ENCODE measurements at places on chromosomes 11 and 22.

DNA sequence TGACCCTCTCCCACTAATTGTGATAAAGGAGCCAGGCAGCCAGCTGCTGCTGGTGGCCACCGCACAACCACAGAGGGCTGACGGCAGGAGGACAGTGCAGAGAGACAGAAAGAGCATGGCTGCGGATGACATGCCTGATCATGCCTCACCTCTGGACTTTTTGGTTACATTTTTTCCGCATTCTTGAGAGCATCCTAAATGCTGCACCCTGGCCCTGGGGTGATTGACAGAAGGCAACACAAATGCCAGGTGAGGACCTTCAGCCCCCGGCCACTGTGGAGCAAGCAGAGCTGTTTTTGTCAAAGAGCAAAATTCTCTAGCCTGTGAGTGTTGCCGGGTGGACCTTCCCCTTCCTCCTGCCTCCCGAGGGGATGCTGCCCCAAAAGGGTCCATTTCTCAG, 78.5 kb downstream of the RPS6KA4 start:
- no peak for DNase-seq

- no peak for DNase-seq
Observed at GRCh38 chr11:65912845-65913244, 6.0 kb downstream of the C11orf68 start.

GRCh38 chr11:122976734-122977469, 4.7 kb downstream of the BSX start:
- no peak for DNase-seq

GRCh38 chr11:116330439-116331185, 442.2 kb downstream of the BUD13 start:
- DNase-seq: no peak

DNA sequence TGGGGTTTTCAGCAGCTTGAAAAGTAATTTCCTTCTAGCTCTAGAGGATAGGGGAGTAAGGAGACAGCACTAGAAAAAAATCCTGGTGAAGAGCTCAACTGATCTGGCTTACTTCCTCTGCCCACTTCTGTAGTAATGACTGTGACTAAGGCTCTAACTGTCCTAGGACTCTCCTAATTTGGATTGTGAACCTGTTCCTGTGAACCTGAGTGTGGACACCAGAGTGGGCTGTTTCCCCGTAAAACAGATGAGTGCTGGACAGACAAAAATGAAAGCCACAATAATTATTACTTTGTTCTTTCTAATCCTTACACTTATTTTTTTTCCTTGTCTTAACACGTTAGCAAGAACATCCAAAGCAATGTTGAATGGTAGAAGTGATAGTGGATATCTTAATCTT, 154.1 kb downstream of the AASDHPPT start:
- no peak for DNase-seq

- DNase-seq: no peak
Observed at GRCh38 chr22:28002181-28002700, 83.2 kb upstream of the PITPNB start.

DNA sequence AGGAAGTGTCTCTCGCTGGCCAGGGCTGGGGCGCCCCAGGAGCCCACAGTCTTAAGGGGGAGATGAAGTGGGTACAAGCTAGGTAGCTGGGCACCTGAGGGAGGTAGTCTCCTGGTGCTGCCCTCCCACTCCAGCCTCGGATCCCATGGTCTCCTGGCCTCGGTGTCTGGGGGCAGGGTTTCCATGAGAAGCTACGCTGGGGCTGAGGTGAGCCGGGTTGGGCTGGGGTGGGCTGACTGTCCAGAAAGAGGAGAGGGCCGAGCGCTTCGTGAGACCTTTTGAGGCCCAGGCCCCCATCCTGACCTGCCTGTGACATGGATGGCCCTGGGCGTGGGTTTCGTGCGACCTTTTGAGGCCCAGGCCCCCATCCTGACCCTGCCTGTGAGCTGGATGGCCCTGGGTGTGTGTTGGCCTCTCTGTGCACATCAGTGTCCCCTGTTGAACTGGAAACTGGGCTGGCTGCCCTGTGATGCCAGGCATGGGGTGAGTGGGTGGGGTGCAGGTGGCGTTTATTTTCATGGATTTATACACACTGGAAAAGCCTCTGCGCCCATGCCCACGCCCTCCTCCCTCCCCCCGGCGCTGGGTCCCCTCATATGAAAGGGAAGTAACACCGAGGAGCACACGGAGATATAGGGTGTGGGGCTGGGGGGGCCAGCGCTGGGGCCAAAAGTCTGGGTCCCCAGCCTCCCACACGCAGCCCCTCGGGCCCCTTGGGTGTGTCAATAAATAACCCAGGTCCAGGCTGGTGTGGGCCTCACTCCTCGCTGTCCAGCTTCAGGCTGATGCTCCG, 8.6 kb downstream of the AIP start:
- no peak for DNase-seq

GRCh38 chr22:49037701-49038245, 789.9 kb downstream of the BRD1 start:
- DNase-seq: no peak

GRCh38 chr11:6303661-6304060, 16.6 kb downstream of the CAVIN3 start:
- DNase-seq: no peak

- peak; percentile 56 for DNase-seq
Observed at GRCh38 chr11:62137276-62137861, 13.6 kb downstream of the INCENP start.

- DNase-seq: no peak
Observed at GRCh38 chr22:22600531-22601261, 41.6 kb upstream of the PRAME start.

- no peak for DNase-seq
Observed at GRCh38 chr11:91178366-91178765, 955.5 kb upstream of the CHORDC1 start.

- no peak for DNase-seq
Observed at GRCh38 chr11:95944623-95945022, 20.7 kb upstream of the MTMR2 start.

DNA sequence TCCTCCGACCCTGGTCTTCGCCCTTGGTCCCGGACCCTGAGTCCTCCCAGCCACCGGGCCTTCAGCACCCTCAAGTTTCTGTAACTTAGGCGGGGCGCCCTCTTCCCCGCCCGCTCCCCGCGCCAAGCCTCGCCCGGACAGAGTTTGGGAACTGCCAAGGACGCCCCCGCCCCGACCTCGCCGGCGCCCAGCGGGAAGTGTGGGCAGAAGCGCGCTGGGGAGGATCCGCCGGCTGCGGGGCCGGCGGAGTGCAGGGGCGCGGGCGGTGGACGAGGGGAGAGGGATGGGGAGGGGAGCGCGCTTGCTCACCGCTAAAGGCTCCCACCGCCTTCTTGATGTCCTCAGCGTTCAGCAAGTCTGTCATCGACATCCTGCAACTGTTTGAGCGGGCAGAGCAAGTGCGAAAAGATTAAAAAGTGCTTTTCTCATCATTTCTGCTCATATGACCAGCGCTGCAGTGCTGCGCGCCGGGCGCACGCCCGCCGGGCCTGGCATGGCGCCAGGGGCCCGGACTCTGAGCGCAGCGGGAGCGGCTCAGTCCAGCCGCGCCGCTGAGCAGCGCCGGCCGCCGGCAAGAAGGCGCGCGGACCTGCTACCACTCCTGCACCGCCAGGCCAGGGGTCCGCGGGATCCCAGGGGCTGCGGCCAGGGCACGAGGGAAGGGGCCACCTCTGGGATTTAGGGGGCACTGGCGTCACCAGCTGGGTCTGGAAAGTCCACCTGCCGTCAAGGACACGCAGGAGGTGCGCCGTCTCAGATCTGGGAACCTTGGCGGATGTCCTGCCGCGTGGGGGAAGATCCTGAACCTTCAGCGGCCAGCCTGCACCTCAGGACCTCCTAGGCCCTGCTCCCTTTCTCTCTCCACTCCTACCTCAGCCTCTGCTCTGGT, at the start of gene PVALB:
Gene PVALB (minus strand): TSS at position 400 of the 889 bp plus-strand sequence. CDS start 30 bp downstream, at position 370.
- DNase-seq: no peak

GRCh38 chr11:120210626-120211521, at the start of gene OAF:
Gene OAF, plus strand, starts transcription at chr11:120211032. Its CDS starts 248 bp downstream, at chr11:120211280.
- no peak for DNase-seq

DNA sequence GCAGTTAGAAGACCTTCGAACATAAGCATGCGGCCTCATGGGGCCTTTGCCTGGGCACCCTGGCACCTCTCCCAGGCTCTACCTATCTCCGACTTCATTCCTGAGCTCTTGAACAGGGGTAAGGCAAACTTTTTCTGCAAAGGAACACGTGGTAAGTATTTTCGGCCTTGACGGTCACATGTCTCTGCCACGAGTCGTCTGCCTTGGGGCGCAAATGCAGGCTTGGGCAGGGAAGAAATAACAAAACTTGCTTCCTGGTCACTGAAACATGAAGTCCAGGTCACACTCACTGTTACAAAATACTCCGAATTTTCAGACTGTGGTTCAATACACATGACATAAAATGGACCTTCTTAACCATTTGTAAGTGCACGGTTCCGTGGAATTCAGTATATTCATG, 3.4 kb upstream of the ASCL2 start:
- DNase-seq: no peak

DNA sequence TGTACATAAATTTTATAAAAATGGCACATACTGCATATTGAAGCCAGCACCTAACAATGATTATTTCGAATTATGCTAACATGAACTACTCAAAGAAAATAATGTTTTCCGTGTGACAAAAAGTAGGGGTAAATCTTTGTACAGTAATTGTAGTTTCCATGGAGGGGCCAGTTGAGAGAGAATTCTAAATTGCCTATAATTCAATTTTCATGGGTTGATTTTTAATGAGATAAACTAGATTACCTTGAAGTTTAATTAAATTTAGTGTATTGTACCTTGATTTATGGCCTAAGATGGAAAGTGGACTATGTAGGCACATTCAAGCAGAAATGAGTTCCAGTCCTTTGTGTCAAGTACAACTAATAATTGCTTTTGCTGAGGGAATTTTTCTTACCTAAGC, 5.0 kb downstream of the APLP2 start:
- DNase-seq: no peak

DNA sequence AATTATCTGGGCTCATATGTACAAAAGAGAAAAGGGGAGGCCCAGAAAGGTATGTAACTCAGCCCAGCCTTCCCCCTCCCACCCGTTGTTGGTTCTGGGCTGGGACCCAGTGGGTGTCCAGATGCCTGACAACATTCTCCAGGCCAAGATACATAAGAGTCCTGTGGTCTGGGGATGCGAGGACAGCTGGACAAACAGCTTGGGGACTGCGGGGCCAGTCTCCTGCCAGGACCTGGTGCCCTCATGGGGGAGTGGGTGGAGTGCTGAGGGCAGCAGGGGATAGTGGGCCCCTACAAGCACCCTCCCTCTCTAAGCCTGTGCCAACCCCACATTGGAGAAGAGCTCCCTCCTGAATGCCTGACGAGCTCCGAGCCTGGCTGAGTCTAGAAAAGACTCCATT, 3.5 kb upstream of the SLC22A6 start:
- DNase-seq: no peak

DNA sequence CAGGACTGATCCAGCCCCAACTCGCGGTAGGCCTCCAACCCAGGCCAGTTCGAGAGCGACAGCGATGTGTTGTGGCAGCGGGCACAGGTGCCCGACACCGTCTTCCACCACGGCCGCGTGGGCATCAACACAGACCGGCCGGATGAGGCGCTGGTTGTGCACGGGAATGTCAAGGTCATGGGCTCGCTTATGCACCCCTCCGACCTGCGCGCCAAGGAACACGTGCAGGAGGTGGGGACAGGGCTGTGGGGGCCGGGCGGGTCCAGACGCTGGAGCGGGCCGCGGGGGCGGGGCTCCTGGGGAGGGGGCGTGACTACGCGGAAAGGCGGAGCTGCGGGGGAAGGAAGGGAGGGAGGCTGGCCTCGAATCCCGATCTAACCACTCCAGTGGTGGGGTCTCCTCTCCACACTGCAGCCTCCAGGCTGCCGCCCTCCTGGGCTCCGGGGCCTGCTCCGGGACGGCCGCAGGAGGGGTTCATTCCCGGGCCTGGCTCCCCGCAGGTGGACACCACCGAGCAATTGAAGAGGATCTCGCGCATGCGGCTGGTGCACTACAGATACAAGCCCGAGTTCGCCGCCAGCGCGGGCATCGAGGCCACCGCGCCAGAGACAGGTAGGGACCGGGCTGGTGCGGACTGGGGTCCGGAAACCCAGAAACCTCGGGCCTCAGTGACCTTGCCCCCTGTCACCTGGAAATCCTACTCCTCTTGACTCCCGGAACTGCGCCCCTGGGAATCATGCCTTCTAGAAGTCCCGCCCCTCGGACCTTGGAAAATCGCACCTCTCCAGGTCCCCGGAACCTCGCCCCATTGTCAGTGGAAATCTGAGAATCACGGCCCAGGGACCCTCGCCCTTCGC, 14.9 kb downstream of the TMEM258 start:
- no peak for DNase-seq

Data from NCI-H446 treated with DMSO at 0.1 percent for 48 hours (cell line).